Kasumi-1 (cell line): ENCODE measurements at places on chromosomes 11 and 22.
A peak's percentile ranks its signal among the peaks of the same experiment; 100 is the strongest.

- DNase-seq = peak; percentile 96
Observed at GRCh38 chr11:67270256-67271204, 4.3 kb downstream of the GRK2 start.

GRCh38 chr22:48781391-48781790 is 1046.3 kb downstream of the BRD1 start:
- no peak for DNase-seq

DNA sequence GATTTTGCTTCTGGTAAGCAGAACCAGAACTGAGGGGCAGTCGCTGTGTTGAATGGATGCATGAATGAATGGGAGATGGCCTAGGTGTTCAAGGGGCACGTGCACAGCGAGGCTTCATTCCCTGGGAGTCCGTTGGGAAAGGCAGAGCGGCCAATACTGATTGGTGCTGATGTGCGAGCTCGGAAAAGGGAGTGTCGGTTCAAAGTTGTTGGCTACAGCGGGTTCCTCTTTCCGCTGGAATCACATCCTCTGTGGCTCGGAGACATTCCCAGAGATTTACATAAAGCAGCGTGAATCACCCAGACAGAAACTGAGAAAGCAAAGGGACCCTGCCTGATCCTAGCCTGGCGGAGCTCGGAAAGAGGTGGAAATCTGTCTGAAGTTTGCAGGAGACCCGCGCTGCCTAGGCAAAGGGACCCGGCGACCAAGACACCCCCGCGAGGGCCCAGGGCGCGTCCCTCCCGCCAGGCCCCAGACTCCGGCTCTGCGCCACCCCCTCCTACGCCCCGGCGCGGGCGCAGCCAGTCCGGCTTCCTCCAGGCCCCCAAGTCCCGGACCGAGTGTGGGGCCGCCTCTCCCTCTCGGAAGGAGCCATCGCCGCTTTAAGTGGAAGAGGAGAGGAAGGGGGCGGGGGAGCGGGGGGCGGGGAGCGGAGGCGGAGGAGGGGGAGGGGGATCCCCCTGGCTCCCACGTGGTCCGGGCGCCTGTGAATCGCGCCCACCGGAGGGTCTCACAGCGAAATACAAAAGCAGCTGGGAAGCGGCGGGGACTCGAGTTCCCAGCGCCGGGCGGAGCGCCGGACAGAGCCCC is at the start of gene FJX1:
TSS of gene FJX1 (plus strand) at position 774 of the 810 bp plus-strand sequence. CDS start 177 bp downstream, outside the sequence.
- peak; percentile 64 for DNase-seq

DNA sequence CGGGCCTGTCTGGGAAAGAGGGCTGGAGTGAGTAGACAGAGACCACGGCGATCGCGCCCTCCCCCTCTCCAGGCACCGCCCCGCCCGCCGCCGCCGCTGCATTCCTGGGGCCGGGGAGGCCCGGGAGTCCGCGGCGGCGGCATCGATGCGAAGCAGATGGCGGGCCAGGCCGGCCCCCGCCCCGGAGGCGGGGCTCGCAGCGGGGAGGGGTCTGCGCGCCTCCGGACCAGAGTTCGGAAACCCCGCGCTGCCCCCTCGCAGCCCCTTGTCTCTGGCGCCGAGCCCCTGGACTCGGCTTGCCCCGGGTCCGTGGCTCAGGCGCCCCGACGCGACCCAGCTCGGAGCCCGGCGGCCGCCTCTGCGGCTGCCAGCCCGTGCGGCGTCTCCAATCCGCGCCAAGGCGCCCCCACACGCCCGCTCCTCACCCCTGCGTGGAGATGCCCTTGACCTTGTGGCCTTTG is 1.3 kb downstream of the SCARF2 start:
- no peak for DNase-seq

DNA sequence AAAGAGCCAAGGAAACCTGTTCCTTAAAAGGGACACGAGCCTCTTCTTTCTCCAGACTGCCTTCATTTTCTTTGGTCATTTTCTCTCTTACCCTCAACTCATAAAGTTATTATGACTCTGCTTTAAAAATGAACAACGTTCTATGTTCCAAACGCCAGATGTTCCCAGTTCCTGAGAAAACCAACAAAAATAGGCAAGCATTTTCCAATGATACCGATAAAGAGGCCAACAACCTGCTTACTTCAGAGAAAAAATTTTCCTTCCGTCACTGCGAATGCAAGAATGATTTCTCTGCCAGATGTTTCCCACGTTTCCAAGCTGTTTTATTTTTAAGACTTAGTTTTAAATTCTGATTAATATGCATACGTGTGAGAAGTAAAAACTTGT is 315 bp upstream of the TRPC6 start:
- no peak for DNase-seq

DNA sequence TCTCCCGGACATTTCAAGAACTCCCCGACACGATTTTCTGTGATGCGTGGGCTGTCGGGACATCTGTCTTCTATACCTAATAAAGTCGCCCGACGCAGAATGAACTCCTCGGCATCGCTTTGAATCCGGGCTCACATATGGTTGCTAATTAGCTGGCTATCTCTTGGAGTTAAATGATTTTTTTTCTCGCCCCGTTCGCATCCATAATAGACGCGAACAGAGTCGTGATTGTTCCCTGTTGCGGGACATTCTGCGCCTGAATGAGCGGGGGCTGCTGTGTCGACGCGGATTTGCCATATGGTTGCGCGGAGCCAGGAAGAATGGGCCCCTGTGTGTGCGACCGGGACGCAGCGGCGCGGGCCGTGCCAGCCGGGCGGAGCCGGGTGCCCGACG is 16.4 kb downstream of the CDKN1C start:
- no peak for DNase-seq

DNA sequence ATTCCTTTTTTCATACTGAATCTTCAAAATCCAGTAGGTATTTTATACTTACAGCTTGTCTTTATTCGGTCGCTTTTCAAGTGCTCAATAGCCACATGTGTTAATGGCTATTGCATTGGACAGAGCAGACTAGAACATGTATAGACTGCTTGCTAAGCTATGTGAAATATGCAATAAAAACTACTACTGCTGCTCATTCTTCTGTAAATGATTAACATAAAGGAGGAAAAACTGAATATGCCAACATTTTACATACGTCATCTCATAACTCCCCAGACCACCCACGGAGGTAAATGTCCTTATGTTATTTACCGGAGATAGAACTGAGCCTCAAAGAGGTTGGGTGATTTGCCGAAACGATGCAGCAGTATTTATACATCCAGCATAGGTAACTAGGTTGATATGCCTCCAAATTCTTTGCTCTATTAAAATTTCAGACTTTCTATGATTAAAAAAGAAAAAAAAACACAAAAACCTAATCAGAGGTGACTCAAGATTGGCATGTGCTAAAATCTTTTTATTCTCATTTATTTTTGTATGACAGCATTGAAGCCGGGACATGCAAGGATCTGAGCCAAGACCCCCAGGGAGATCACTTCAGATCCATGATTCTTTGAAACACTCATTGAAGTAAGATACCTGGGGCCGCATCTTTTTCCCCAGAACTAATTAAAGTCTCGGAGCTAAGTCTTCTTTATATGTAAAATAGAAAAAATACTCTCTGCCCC is 78.5 kb upstream of the OR5AK2 start:
- DNase-seq = no peak

GRCh38 chr22:49958931-49959781 is 1.4 kb upstream of the PIM3 start:
- DNase-seq = no peak

DNA sequence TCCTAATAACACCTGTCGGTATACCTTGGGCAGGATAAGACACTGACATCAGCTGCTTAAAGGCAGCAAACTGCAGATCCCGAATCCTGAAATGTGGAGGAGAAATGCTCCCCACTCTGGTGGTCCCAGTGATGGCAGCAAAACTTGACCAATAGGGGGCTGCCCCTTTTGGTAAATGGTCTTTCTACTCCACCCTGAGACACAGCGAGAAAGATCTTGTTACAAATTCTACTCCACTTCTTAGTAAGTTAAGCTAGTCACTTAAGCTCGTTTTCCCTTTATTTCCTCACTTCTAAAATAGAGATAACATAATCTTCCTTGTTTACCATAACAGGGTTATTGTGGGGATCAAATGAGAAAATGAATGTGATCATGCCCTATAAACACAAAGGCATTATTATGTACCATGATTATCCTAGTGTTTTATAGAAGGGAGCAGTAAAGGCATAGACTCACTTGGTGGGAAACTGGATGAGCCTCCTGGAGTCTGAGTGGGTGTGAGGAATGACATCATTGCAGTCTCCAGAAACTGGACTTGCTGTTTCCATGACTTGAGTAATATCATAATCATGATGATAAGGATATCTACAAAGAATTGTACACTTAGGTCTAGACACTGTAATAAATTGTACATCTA is 50.9 kb downstream of the ENDOD1 start:
- no peak for DNase-seq

GRCh38 chr11:44243595-44244343 is 66.2 kb downstream of the ALX4 start:
- DNase-seq = no peak

DNA sequence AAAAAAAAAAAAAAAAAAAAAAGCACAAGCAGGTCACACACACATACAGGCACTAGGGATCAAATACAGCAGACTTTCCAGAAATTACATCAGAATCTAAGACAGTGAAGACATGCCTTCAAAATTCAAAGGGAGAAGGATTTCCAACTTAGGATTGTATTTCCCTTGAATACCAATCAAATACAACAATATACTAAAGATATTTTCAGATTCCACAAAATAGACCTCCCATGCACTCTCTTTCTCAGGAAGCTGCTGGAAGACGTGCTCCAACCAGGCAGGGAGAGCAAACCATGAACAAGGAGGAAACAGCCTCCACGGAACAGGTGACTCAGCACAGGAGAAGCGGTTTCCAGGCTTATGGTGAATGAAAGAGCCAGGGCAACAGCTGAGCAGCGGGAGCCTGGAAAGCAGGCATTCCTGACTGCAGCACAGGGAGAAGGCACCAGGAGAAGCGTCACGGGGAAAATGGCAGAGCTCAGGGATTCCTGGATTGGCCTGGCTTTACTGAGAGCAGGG is 32.0 kb downstream of the TMEM184B start:
- DNase-seq = no peak

- DNase-seq = no peak
Observed at GRCh38 chr11:69213964-69214363, 58.2 kb downstream of the SMIM38 start.

DNA sequence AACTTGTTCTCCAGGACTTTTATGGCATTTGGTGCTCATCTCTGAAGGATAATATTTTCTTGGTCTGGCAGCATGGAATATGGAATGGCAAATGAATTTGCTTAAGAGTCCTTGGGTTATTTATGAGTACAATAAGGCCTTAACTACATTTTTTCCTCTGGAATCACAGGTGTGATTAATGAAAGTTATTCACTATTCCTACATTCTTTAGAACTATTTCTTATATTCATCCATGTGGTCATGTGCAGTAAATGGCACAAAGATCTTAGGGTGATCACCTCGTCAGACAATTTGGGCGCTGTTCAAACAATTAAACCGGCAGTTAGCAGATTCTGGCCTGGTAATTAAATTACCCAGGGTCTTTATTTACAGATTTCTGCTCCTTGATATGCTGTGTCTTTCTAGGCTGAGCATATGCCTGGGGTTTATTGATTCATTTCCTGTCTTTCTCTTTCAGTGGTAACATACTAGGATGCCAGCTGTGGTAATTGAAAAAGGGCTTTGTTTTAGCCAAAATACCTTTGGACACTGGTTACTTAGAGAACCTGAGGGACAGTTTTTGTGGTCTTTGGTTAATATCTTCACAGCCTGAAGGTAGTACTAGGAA is 31.6 kb downstream of the SIK2 start:
- peak; percentile 30 for DNase-seq
